Osteocyte (in vitro differentiated cells): ENCODE measurements at places on chromosomes 5 and 9. TPM values are rescaled to one million over a fixed set of nuclear protein-coding genes. Genes with fewer than 3 reads are reported as not detected.

GRCh38 chr5:969408-969839 is 39.2 kb upstream of the NKD2 start:
- DNase-seq = peak; percentile 34

- no peak for DNase-seq
These were observed 20.3 kb downstream of the LMX1B start for GRCh38 chr9:126633881-126634558.

TMEM215 gene
- total RNA-seq = not detected in 2 replicates

- DNase-seq = no peak
These were observed 166.4 kb downstream of the PRR16 start for GRCh38 chr5:120630550-120630949.

DDX41 gene
- total RNA-seq = 68.7 and 83.1 TPM in 2 replicates

CCDC152 gene
- total RNA-seq = not detected in 2 replicates

C9orf43 gene
- total RNA-seq = 0.43 and 0.55 TPM in 2 replicates

- DNase-seq = no peak
These were observed 523 bp downstream of the EPB41L4B start for GRCh38 chr9:109320331-109320741.

- DNase-seq = no peak
These were observed 2117.6 kb downstream of the MAT2B start for GRCh38 chr5:165622864-165623536.

- DNase-seq = no peak
These were observed 96.4 kb upstream of the ELL2 start for GRCh38 chr5:96058084-96058483.

DNA sequence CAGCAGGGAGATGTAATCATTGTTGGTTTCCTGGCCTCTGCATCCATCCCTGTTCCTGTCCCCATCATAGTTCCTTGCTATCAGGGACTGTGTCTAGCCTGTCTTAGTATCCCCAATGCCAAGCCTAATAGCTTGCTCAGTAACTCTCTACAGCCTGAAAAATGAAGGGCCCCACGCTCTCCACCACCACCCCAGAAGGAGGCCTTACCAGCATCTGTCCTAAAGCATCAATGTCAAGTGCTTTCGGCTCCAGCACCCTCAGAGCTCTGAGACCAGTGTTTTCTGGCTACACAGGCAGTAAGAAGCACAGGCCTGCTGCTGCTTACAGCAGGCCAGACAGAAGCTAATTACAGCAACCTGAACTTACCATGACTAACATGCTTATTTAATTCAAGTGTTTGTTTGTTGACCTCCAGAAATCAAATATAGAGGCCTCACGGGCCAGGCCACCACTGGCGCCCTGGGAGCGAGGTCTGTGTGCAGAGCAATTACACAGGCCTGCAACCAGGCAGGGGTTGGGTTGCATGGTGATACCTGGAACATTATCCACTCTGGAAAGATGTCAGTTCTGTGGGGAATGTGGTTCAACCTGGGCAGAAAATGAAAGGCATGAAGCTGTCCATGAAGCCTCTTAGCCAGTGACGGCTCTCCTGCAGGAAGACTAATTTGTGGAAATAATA is 124.3 kb downstream of the SLC1A3 start:
- no peak for DNase-seq

CDKN2B-AS1 gene
- 4.0 and 5.2 TPM in 2 replicates for total RNA-seq

GRCh38 chr5:128083811-128084227 is 253 bp downstream of the SLC12A2 start:
- peak; percentile 92 for DNase-seq

- DNase-seq = no peak
These were observed 454.5 kb downstream of the HINT1 start for GRCh38 chr5:130710596-130710995.

DNA sequence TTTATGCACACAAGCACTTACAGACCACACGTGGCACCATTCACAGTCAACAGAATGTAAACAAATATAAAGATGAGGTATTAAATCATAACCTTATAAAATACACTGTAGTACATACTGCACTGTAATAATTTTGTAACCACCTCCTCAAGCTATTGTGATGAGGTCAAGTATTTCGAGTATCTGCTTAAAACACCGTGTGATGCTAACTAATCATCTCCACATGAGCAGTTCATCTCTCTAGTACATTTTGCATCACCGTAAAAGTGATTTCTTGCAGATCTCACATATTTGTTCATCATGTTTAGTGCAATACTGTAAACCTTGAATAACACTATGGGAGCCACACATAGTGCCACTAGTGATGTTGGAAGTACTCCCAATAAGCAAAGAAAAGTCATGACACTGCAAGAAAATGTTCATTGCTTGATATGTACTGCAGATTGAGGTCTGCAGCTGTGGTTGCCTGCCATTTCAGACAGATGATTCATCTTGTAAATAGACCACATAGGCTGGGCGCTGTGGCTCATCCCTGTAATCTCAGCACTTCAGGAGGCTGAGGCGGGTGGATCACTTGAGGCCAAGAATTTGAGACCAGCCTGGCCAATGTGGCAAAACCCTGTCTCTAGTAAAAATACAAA is 44.3 kb downstream of the FOXB2 start:
- DNase-seq = no peak

ZER1 gene
- total RNA-seq = 61.2 and 61.9 TPM in 2 replicates

KIF24 gene
- total RNA-seq = 1.4 and 1.5 TPM in 2 replicates

GRCh38 chr5:77635067-77635916 is 3.2 kb downstream of the OTP start:
- no peak for DNase-seq

DNA sequence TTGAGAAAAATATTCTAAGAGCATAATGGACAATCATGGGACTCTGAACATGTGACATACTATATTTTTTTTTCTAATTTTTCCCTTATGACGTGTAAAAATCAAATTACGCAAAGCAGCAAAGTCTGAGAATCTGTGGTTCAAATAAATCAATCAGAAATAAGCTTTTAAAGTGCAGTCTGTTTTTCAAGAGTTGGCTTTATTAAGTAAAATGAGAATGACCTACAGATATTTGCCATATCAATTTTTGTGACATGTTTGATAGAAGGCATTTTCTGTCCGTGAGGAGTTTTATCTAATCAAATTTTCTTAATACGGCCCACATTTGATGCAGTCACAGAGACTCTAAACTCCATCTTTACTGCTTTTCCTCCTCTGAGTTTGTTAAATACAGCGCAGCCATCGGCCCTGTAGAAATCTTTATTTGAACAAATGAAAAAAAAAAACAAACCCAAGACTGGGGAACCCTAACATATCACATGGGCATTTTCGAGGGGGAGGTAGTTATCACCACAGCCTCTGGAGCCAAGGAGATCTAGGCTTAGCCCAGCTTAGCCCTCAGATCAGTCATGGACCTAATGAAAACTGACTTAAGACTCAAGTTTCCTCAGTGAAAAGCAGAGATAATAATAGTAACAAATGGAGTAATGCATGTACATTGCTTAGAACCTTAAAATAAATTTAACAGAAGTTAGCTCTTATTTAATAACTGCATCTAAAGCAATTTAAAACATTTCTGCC is 263.6 kb upstream of the C9orf72 start:
- no peak for DNase-seq

CNTNAP3 gene
- total RNA-seq = 27.2 and 30.4 TPM in 2 replicates

DNA sequence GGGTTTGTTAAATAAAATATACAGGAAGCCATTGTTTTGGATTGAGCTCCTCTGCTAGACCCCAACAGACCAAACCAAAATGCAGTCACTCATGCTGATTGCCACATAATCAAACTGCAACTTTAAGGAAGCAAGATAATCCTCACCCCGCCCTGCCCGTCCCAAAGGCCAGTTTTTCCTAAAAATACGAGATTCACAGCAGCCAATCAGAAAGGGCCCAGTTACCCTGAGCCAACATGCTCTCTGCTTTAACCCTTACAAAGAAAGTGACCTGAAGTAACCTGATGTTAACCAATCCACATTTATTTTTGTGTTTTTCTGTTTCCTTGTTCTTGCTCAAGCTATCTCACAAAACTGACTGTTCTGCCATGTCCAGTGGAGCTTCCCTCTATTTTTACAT is 21.5 kb upstream of the RNF20 start:
- no peak for DNase-seq

- no peak for DNase-seq
These were observed 173.4 kb upstream of the NR3C1 start for GRCh38 chr5:143576711-143577484.

HTR4 gene
- not detected in 2 replicates for total RNA-seq

TRAF1 gene
- 7.1 and 7.8 TPM in 2 replicates for total RNA-seq

- DNase-seq = no peak
These were observed 125.6 kb downstream of the PAPPA start for GRCh38 chr9:116279230-116279629.

GRCh38 chr5:147711019-147711418 is 71.5 kb downstream of the JAKMIP2 start:
- no peak for DNase-seq

- no peak for DNase-seq
These were observed 402.7 kb upstream of the ZNF608 start for GRCh38 chr5:125149110-125149509.

- DNase-seq = no peak
These were observed 809.4 kb downstream of the PRELID2 start for GRCh38 chr5:145025775-145026174.

GDA gene
- total RNA-seq = not detected in 2 replicates

- no peak for DNase-seq
These were observed 4.9 kb downstream of the TUT7 start for GRCh38 chr9:86349271-86349670.

- no peak for DNase-seq
These were observed 6.5 kb downstream of the ANKRA2 start for GRCh38 chr5:73558950-73559349.

DNA sequence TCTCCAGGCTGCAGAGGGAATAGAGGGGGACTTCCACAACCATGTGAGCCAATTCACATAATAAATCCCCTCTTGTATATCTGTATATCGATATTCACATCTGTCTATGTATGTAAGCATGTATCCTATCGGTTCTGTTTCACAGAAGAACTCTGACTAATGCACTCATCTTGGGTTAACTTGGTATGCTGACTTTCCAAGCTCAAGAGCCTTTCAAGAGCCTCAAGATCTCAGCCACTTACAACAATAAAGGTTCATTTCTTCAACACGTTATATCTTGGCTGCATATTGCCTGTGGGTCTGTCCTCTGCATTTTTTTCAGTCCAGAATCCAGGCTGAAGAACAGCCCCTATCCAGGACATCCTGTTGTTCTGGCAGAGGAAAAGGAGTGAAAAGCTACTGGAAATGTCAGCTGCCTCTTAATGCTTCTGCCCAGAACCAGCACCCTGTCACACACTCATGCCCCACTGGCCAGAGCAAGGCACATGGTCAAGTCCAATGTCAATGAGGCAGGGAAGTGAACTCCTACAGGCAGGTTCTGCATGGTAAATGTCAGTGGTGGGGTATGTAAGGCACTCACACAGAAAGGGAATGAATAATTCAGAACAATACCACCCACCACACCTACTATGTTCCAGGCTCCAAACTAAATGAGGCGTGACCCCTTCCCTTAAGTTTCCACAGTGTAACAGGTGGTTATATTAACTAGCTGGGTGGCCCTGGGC is 91.6 kb upstream of the ICE1 start:
- DNase-seq = no peak
